ENCODE measurements at places on chromosomes 12 and 14.

DNA sequence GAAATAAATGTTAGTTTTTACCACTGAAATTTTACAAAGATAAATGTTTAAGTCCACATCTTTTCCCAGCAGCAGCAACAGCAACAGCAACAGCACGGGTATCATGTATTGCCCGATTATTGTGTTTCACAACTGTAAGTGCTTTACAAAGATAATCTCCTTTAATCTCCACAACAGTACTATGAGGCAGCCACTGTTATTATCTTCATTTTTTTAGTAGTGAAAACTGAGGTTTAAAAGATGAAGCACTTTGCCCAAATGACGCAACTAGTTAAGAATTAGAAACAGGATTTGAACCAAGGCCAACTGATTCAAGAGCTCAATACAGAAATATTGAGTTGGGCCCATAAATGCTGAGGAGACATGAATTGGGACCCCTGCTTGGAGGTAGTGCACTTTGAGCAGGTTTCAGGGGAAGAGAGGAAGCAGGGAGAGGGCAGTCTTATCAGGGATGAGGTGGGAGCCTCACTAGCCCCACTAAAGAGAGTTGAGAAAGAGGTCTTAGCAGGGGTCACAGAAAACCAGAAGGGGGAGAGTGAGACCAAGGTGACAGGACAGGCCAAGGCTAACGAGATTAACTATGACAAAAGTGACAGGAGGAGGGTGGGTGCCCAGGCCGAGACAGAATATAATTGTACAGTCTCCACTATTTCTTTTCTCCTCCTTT, 15.3 kb downstream of the KRT2 start:
- DNase-seq: no peak

GRCh38 chr14:103260629-103261124, 73.4 kb upstream of the EIF5 start:
- no peak for DNase-seq

DNA sequence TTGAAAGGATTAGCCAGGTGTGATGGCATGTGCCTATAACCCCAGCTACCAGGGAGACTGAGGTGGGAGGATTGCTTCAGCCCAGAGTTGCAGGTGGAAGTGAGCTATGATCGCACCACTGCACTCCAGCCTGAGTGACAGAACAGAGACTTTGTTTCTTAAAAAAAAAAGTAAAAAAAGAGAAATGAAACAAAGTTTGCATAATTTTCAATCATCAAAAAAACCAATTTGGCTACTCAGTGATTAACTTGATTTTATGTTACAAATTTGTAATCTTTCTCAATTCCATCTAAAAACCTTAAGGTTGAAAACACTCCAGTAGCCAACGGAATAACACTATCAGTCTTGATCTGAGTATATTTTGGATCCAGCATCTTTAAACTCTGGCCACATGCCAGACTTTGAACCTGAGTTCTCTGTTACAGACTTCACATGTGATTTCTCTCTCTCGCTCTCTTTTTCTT, 12.6 kb upstream of the DENND5B start:
- DNase-seq: no peak

- no peak for DNase-seq
These were observed 42.3 kb downstream of the BRAP start for GRCh38 chr12:111643427-111643826.

- DNase-seq: no peak
These were observed 1.2 kb upstream of the ALG10 start for GRCh38 chr12:34021071-34021470.

- DNase-seq: no peak
These were observed 36.8 kb upstream of the G2E3 start for GRCh38 chr14:30521899-30522736.

- no peak for DNase-seq
These were observed 181.7 kb downstream of the AKAP6 start for GRCh38 chr14:32510815-32511214.

GRCh38 chr12:94062194-94062593, 86.2 kb upstream of the PLXNC1 start:
- no peak for DNase-seq

DNA sequence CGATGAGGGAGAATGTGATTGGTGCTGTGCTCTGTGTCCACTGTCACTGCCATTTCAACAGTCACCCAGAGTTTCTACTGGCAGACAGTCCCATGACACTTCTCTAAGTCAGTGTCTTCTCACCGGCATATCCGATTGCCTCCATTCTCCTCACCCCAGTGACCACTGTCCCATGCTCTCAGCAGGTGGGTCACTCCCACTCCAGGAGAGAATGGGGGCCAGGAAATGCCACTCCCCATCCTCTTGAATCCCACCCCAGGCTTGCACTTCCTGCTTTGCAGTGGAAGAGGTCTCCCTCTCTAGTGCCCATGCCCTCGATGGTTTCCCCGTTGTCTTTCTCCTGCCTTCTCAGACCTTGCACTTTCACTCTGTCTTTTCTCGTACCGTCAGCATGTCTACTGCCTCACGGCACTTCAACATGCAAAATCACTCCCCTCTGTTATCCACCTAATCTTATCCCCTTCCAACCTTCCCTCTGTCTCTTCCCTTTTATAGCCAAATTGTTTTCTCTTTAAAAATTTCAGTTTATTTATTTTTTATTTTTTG, 2.2 kb upstream of the EP400 start:
- DNase-seq: no peak

DNA sequence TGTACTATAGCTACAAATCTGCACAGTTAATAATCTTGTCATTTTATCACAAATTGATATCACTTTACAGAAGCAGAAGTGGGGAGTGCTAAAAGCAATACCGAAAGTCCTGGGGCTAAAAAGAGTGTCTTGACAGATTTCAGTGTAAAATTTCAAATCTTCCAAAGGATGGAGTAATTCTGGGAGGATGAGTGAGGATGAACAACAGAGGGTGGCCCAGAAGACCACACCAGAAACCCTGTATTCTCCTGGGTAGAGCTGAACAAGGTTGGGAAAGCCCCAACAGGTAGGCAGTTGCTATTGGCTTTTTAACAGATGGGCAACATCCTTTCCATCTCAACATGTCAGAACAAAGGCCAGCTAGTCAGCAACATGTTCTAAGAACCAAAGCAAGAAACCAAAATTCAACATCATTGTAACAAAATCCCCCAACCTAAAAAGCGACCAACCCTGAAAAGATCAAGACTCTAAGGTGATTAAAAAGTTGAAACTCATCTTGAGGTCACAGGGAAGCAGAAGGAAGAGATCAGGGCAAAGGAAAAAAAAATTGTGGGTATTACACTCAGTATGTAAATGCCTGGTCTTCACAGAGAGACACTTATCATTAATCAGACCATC, 38.8 kb downstream of the CBX5 start:
- no peak for DNase-seq

DNA sequence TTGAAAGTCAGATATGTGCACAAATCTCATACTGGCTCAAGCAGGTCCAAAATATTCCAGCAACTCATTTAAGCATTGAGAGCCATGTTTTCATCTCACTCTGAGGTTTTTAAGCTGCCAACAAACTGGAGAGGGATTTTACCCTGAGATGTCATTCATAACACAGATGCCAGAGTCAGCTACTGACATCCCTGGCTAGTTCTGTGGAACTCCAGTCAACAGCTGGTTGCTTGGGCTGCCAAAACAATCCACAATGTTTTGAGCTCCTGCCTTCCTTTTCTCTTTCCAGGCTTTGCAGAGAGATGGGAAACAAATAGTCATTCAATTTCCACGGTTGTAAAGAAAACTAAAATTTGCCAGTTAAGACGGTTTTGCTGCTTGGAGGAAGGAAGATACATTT, 621.2 kb upstream of the FBXO33 start:
- no peak for DNase-seq

- DNase-seq: no peak
These were observed 6.5 kb downstream of the HIP1R start for GRCh38 chr12:122841544-122842321.

Measured in activated naive CD4-positive, alpha-beta T cell treated with Interleukin-2 at 50 U/mL for 16 hours (primary cell).